ENCODE measurements at places on chromosomes 5 and 9.

GRCh38 chr5:159908591-159908940, 7.7 kb upstream of the ADRA1B start:
- no peak for DNase-seq

DNA sequence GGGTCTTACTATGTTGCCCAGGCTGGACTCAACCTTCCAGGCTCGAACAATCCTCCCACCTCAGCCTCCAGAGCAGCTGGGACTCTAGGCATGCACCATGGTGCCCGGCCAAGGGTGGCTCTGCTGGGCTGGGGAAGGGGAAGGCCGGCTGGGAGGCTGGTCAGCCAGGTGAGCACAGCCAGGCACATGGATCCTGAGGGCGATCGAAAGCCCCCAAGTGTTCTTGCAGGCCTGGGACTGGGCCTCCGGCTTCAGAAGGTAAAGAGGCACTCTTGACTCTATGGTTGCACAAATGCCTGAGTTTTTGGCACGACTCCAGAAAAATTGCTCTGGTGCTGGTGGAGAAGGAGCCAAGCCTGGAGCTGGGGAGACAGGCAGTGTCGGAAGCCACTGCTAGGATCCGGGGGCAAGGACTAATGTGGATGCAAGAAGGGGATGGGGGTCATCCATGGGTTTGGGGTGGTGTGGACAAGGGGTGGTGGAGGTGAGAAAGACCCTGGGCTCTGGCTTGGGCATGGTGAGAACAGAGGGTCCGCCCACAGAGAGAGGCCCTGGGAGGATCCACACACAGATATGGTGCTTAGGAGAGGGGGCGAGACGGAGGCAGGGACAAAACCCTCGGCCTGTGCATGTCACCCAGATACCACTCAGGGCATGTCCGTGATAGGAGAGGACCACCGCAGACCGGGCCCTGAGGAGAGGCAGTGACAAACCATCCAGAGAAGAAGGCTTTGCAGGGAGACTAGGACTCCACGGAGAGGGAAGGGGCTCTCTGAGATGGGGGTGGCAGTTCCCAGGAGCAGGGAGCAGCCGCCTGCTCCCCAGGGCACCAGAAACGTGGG, 51.1 kb upstream of the COL5A1 start:
- DNase-seq, result no peak

GRCh38 chr5:3542158-3542557, 53.5 kb upstream of the IRX1 start:
- no peak for DNase-seq

DNA sequence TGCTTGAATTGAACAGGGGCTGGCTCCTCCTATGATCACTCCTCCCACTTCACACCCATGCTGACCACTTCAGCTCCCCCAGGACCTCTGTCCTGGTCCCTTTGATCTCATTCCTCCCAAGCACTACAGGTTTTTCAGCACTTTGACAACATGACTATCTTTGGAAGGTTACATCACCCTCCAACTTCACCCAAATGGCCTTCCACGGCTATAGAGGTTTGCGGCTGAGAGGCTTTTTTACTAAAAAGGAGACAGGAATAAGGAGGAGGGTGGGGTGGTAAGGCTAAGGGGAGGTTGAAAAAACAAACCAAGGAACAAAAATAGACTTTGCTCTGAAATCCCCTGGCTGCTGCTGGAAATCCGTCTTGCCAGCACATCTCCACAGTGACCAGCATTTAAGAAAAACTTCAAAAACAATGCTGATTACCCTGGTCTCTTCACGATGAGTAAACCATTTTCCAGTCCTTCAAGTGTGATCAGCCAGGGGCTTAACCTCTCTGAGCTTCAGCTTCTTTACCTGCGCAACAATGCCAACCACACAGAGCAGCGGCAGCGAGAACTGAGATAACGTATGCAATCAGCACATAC, 102.7 kb downstream of the DPYSL3 start:
- peak; percentile 51 for DNase-seq

- DNase-seq, result no peak
Measured at GRCh38 chr5:153039501-153039900, 451.0 kb upstream of the GRIA1 start.

- no peak for DNase-seq
Measured at GRCh38 chr5:157651623-157652376, 438 bp downstream of the SOX30 start.

GRCh38 chr5:123209502-123210027, 120.5 kb downstream of the PRDM6 start:
- DNase-seq, result peak; percentile 91

- no peak for DNase-seq
Measured at GRCh38 chr9:2781336-2781735, 62.6 kb downstream of the PUM3 start.

GRCh38 chr5:133048993-133049725, 2.7 kb upstream of the HSPA4 start:
- no peak for DNase-seq

Data from non-pigmented ciliary epithelial cell (primary cell).